ENCODE measurements at places on chromosomes 2 and 18. TPM values are rescaled to one million over a fixed set of nuclear protein-coding genes. Genes with fewer than 3 reads are reported as not detected.

The FSIP2 gene
- total RNA-seq: 1.8 TPM

The IL1R1 gene
- 0.46 TPM for total RNA-seq

The DDX18 gene
- 114 TPM for total RNA-seq

- no peak for DNase-seq
These were observed 11.6 kb upstream of the HNMT start for GRCh38 chr2:137952586-137953129.

GRCh38 chr2:202376460-202377206 is 506 bp downstream of the BMPR2 start:
- no peak for DNase-seq

DNA sequence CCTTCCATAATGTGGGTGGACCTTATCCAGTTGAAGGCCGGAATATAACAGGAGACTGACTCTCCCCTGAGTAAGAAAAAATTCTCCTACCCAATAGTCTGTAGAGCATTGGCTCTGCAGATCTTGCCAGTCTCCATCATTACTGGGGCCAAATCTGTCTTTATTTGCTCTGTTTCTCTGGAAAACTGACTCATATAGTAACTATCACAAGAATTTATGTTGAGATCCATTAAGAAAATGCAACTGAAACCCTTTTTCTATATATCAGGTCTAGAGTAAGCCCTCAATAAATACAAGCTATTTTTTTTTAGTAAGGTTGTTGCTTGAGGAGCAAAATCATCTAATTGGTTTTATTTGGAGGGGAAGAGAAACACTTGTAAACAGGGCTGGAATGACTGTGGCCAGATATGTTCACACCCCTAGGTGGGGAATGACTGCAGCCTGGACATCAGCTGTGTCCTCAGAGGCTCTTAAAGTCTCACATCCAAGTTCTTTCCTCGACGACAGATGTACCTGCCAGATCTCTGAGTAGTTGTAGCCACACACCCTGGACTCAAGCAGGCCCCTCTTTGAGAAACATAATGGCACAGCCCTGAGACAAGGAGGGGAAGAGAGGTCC is 339.7 kb downstream of the TNS1 start:
- no peak for DNase-seq

DNA sequence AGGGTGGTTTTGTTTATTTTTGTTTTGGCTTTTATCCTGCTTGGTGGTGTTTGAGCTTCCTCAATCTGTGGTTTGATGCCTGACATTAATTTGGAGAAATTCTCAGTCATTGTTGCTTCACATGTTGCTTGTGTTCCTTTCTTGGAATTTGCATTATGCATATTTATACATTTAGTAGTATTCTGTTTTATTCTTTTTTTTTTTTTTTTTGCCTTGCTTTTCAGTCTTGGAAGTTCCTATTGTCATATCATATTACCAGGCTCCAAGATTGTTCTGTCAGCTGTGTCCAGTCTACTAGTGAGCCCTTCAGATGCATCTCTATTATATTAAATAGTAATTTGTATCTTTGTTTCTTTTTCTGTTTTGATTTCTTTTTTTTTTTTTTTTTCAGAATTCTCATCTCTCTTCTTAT is 77.0 kb downstream of the EPC2 start:
- DNase-seq: no peak

- DNase-seq: no peak
These were observed 216.4 kb downstream of the BCL2 start for GRCh38 chr18:63102941-63103744.

GRCh38 chr2:171226461-171226860 is 65.8 kb upstream of the TLK1 start:
- DNase-seq: no peak

GRCh38 chr2:48032765-48033164 is 126.5 kb upstream of the FBXO11 start:
- no peak for DNase-seq

The SPP2 gene
- not detected for total RNA-seq

The CROCC2 gene
- total RNA-seq: not detected

- DNase-seq: no peak
These were observed 30.0 kb downstream of the PID1 start for GRCh38 chr2:229240984-229241491.

The CLEC4F gene
- not detected for total RNA-seq

DNA sequence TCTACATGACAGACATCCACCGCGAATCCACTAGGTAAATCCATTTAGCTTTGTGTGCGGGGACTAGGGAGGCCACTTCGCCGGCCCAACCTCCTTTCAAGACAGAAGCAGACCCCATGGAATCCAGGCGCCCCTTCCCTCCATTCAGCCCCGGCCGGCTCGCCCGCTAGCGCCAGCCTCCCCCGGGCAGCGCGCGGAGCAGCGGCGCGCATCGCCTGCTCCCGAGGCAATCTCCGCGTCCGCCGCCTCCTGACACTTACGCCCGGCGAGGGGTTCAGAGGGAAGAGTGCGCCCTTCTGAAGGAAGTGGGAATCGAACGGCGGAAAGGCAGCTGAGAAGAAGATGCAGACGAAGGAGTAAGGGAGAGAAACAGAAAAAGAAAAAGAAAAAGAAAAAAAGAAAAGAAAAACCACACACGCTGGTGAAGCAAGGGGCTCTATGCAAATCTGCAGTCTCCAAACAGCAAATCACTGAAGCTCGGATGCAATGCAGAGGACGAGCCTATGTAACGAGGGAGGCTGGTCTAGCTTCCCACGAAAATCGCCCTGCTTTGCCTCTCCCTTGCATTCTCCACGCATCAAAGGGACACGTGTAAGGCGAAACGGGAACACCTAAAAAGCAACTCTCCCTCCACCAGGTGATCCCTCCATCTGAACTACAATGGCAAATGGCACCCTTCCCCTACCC is 684.4 kb downstream of the NRXN1 start:
- DNase-seq: peak; percentile 51

GRCh38 chr2:144030791-144031190 is 489.1 kb downstream of the ZEB2 start:
- DNase-seq: no peak

GRCh38 chr18:11339188-11339775 is 189.9 kb upstream of the PIEZO2 start:
- no peak for DNase-seq

DNA sequence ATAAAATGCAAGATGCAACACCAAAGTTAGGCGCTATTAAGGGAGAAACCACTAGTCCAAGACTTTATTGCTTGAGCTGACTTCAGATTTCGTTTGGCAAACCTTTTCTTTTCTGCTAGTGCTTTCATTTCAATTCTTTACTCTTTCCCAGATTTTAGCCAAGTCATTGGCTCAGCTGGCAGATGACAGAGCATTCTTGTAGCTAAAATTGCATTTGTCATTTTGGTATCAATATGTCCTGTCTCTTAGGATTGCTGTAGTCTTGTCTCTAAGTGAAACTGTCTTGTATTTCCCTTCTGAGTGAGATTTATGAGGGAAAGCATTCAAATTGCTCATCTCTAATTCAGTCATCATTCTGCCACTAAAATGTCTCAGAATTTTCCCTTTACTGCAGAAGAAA is 335.1 kb downstream of the METTL4 start:
- no peak for DNase-seq

- DNase-seq: no peak
These were observed 128.0 kb downstream of the SPP2 start for GRCh38 chr2:234178330-234179030.

GRCh38 chr2:137220438-137220993 is 455.2 kb downstream of the THSD7B start:
- no peak for DNase-seq

- DNase-seq: peak; percentile 45
These were observed 13.5 kb upstream of the GRHL1 start for GRCh38 chr2:9937968-9938367.

The HOXD10 gene
- not detected for total RNA-seq

- DNase-seq: no peak
These were observed 69.6 kb downstream of the STEAP3 start for GRCh38 chr2:119293254-119293653.

DNA sequence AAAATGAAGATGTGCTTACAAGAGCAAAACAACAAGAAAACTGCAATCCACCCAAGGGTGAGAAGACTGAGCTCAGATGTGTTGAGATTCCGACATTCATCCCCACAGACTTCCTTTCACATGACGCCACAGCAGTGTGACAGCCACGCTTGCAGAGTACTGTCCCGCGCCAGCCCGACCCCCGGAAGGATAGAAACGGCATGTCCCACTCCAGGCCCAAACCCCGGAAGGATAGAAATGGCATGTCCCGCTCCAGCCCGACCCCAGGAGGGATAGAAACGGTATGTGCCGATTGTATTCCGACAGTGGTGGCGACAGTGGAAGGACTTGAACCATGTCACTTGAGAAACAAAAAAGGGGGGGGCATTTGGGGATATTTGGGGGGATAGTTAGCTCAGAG is 119.1 kb upstream of the PXDN start:
- DNase-seq: no peak

DNA sequence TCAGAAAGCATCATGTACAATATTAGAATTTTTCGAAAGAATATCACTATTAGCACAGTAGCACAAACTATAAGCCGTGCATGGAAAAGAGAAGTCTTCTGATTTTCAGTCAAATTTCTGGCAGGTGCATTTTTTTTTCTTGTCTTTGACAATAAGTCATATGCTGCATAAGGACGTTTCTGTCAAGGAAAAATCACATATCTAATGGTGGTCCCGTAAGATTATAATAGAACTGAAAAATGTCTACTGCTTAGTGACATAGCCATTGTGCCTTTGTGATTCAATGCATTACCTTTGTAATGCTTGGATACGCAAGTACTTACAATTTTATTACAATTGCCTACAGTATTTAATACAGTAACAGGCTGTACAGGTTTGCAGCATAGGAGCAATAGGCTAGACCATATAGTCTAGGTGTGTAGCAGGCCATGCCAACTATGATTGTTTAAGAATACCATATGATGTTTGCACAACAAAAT is 329.3 kb downstream of the LRRTM4 start:
- no peak for DNase-seq

GRCh38 chr2:21887881-21888280 is 764.1 kb downstream of the TDRD15 start:
- DNase-seq: no peak

DNA sequence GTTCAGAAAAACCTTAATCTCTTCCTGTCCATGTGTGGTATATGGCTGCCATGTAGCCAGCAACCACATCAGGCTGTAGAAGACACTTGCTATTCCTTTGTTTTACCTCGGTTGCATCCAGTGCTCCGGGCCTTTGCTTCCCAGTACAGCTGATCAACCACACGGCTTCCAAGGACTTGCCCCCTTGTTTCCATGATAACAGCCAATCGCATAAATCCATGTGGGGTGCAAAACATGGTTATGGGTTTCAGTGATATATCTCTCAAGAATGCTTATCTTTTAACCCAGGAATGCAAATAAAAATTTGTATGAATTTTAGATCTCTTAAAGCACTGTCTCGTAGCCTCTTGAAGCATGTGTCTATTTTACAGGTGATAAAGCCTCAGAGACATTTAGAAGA is 118.3 kb downstream of the MGAT5 start:
- no peak for DNase-seq

DNA sequence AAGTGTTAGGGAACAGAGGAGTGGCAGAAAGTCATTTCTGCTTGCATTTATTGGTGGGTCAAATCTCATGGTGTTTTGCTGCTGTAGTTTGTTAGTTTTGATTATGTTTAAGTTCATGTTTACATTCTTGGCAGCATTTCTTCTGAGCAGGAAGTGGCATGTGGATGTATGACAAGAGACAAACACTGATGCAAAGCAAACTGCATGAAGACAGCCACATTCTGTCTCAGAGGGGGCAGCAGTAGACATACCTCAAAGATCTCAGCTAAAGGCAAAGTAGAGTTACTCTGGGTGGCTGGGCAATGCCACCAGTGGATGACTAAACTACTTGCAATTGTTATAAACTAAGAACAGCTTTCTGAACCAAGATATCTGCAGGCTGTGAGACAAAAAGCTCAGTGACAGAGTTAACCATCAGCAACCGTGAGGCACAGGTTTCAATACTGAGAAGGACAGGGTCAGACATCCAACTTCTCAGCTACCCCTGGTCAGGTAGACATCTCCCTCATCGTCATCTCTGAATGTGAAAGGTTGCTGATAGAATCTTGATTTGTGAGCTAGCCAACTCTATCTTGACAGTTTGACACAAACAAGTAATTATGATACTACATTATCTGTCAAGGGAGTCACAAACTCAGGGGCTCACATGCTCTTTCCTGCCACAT is 16.4 kb downstream of the GALNT3 start:
- DNase-seq: no peak

GRCh38 chr2:223071139-223071538 is 19.1 kb downstream of the KCNE4 start:
- DNase-seq: no peak

The RMDN2 gene
- total RNA-seq: 2.6 TPM

DNA sequence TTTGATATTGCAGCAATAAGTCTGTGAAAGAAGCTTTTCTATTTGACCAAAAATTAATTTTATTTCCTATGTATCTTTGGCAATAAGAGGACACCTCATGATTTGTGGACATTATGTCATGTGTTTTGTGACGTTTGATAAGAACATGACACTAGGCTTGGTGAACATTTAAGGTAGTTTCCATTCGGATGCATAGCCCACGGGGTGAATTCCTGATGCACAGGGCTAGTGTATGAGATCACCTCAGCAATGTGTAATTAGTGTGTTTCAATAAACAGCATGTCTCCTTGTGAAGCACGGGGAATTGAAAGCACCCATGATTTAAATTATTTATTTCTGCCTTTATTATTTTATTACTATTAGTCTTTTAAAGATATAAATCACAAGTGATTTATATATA is 146.1 kb upstream of the LINC00305 start:
- no peak for DNase-seq

The RAD51AP2 gene
- not detected for total RNA-seq

GRCh38 chr2:9311488-9311887 is 104.9 kb downstream of the ASAP2 start:
- no peak for DNase-seq

GRCh38 chr2:20624884-20625485 is 25.9 kb downstream of the HS1BP3 start:
- no peak for DNase-seq

DNA sequence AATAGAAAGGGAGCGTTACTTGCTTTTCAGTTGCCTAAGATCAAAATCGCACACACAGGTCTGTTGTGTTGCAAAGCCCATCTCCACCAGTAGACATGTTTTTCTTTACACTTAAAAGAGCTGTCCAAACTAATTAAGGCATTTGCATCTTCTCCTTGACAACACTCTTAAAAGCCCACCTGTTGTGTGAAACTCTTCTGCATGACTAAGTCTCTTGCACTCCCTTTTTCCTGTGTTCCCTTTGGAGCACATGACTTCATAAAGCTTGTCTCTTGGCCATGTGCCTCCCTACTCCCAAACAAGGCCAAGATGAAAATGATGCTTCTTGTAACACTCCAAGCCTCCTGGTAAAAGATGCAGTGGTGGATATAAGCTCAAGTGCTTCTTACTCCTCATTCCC is 26.1 kb downstream of the PID1 start:
- no peak for DNase-seq

- DNase-seq: no peak
These were observed 725 bp downstream of the FBXO48 start for GRCh38 chr2:68466361-68466777.

The TGFA gene
- total RNA-seq: 3.3 TPM

Measured in H9 (cell line).